ENCODE measurements at places on chromosomes 13 and 19.

DNA sequence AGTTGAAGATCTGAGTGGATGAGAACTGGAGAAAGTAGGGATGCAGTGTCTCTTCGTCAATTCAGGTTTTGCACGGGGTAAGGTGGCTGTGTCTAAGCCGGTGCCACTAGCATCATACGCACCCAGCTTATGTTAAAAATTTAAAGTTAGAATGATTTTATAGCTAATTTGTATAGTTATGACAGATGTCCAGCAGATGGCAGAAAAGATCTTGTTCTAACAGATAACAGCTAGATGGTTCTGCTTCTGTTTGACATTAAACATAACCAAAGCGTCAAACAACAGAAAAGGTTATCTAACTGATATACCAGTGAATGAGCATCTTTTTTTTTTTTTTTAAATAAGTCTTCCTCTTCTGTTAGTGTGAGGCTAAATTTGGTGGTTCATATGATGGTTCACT lies 18.8 kb upstream of the EDDM13 start:
- no peak for DNase-seq

GRCh38 chr13:109990296-109990695 lies 203.9 kb upstream of the IRS2 start:
- DNase-seq, result no peak

- DNase-seq, result no peak
Measured at GRCh38 chr13:53068585-53069520, 40.2 kb downstream of the OLFM4 start.

GRCh38 chr13:31476753-31477152 lies 262.6 kb upstream of the RXFP2 start:
- DNase-seq, result no peak

DNA sequence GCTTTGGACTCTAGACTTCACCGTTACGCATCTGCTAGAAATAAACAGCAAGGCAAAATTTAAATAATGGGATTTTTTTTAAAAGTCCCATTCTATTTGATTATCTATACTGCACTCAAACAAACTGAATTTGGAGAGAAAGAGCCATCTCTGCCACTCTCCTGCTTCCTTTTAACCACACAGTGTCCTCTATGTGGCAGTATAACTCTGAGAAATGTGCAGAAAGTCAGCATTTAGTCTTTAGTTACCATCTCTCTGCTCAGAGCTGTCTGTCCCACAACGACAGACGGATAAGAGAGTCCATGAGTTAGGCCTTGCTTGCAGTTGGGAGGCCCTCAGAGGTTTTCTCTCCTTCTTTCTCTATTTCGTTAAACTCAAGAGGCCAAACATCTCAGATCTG lies 21.2 kb downstream of the CCNA1 start:
- DNase-seq, result no peak

- DNase-seq, result no peak
Measured at GRCh38 chr19:13298565-13299481, 148.6 kb downstream of the IER2 start.

GRCh38 chr19:12156223-12157058 lies at the start of gene ZNF625:
TSS of gene ZNF625 (minus strand) at chr19:12156734. CDS start at chr19:12156558, 176 bp downstream.
- DNase-seq, result peak; percentile 47

DNA sequence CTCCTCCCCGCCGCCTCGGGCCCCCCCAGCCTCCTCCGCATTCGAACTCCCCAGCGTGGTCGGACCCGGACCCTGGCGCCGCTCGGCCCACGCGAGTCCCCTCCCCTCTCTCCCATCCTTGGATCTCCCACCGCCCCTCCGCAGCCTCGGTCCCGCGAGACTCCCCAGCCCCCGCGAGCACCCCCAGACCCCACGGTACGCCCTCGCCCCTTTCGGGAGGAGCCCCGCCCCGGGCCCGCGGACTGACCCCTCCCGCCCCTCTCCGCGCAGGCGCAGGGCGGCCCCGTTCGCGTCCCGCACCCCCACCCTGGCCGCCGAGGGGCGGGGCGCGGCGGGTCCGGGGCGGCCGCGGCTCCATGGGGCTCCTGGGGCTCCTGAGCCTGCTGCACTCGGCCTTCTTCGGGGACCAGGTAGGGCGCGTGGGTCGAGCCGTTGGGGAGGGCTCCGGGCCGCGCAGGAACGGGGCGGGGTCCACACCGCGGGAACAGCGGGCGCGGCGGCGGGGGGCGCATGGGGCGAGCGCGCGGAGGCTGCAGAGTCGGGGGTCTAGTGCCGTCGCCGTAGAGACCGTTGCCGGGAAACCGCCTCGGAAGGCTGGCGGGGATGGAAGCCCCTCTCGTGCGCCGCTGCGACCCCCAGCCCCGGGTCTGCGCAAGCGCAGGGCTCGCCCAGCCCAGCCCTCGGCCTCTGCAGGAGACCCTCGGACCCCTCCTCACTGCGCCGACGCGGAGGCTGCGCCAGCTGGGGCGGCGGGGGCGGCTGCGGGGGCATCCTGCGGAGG lies 3.8 kb upstream of the APC2 start:
- no peak for DNase-seq

- peak; percentile 66 for DNase-seq
Measured at GRCh38 chr19:38736036-38736412, 8.2 kb downstream of the CAPN12 start.

DNA sequence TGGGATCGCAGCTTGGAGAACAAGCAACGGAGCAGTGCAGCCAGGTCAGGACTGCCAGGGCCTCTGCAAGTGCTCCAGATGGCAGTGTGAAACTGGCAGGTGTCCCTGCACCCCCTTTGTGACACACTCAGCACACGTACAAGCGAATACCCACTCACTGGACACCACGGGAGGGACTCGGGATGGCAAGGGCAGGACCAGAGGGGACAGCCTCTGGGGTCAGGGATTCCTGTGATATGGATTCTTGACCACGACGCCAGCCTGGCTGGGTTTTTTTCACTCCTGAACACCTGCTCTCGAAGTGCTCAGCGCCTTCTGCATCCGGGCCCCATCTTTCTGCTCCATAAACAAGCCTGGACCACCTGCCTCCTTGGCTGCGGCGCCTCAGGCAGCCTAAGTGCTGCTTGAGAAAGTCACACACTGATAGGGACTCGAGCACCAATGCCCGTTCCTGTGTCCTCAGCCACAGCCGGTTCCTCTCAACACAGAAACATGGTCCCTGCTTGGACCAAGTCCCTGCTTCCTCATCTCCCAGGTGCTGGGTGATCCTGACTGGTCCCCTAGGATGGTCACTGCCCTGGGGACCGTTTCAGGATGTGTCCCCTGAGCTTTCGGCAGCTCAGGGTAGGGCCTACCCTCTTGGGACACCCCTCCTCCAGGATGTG lies 22.0 kb downstream of the ELAVL1 start:
- no peak for DNase-seq

- no peak for DNase-seq
Measured at GRCh38 chr19:15644066-15644741, 3.5 kb downstream of the CYP4F3 start.

DNA sequence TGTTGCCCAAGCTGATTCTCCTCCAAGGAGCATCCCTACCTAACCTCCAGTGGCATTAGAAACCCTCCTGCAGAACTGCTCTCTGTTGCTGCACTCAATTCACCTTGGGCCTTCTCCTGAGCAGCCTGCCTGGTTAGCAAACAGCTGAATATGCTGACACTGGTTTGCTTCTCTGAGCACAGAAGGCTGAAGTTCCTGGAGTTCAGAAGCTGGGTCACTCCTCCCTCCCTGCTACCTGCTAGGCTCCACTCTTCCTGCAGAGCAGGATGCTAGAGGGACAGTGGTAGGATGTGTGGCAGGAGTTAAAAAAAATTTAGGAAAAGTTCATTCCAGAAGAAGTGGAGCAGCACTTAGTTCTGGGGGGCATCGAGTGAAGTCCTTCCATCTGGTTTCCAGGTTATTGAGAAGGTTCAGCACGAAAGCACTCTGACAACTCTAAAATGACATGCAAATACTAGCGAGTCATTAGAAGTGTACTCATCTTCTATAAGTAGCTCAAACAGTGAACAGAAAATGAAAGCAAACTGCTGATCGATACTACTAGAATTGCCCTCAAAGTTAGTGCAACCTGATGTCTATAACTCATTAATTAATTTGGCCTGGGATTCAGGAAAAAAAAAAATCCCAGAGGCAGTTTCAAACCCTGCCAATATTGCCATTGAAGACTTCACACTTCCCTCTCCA lies 293.7 kb downstream of the POU4F1 start:
- no peak for DNase-seq

DNA sequence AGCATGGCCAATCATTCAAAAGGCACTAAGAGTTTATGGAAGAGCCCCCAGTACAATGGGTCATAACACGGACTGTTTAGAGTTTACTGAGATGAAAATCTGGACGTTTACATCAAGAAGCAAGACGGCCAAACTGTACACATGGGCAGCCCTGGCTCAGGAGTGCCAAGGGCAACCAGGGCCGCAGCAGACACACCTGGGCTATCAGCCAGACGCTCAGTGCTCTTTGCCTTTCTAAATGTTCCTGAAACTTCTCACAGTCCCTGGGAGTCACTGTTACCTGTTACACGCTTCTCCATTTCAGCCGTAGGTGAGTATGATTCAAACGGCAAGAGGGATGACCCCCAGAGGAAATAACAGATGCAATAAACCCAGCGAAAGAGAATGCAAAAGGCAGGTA lies 64.5 kb downstream of the ABCC4 start:
- DNase-seq, result no peak

DNA sequence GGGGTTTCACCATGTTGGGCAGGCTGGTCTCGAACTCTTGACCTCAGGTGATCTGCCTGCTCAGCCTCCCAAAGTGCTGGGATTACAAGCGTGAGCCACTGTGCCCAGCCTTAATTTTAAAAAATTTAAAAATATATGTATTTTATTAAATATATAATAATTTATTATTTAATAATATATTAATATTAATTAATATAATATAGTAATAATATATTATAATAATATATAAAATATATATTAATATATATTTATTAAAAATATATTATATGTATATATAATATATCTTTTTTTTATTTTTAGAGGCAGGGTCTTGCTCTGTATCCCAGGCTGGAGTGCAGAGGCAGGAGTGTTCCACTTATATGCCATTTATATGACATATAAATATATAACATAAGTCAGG lies 52.9 kb upstream of the ADGRE1 start:
- no peak for DNase-seq

DNA sequence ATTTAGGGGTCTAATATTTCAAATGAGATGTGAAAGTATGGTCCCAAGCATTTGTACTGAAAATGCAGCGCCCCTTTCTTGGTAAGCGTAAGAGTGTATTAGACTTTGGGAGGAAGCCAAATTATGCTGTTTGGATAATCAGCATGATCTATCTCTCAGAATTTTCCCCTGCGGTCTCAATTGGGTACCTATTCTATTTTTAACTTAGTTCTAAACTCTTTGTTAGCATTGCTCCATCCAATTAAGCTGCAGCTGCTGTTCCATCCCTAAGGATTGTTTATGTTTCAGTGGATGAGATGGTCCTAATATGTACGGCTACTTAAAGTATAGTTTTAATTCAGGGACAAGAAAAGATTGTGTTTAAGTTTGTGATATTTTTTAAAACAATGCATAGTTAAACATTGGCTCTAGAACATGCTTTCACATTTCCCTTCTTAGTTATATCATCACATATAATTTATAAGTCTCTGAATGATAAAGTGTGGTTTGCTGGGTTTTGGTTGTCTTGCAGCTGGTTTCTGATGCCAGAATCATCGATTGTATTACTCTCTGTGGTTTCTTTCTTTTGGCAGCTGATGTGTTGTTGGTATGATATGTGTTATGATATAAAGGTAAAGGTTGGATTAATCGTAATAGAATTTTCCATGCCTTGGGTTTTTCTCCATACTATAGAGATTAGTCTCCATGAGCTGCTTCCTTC lies 15.0 kb downstream of the POLR1D start:
- no peak for DNase-seq

DNA sequence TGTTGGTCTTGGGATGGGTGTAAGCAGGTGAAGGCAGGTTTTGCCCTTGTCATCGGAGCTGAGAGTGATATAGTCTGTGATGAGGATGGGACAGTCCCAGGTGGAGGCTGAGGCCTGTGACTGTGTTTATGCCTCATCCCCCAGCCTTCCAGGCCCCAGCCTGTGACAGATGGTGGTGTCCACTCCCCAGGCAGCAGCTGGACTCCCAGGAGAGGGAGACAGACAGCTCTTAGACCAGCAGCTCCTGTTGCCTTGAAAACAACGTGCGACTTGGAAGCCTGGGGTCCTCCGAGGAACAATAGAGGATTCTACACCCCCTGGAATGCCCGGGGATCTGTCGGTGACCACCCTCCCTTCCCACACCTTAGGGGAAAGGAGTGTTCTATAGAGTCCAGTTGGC lies 63.8 kb downstream of the CHST8 start:
- no peak for DNase-seq

- no peak for DNase-seq
Measured at GRCh38 chr19:42287017-42287826, 14.7 kb upstream of the PRR19 start.

- DNase-seq, result no peak
Measured at GRCh38 chr13:40345149-40345514, 321.3 kb downstream of the FOXO1 start.

DNA sequence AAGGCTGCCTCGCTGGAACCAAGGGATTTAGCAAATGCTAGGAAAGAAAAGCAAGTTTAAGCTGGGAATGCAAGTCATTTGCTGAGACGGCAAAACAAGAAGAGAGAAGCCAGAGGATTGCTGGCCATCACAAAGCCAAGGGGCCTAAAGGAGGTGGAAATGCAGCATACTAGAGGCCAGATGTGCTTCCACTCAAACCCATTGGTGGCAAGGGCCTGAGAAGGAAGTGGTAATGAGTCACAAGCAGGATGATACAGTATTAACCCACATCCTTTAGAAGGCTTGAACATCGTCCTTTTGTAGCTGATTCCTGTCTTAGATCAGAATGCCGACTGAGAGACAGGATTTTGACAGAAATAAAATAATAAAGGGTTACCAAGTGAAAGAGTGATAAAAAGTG lies 68.2 kb downstream of the ITGBL1 start:
- DNase-seq, result peak; percentile 55

- DNase-seq, result no peak
Measured at GRCh38 chr13:107669391-107669993, 545.8 kb downstream of the LIG4 start.

- DNase-seq, result no peak
Measured at GRCh38 chr13:41307884-41308640, 3.0 kb upstream of the NAA16 start.

DNA sequence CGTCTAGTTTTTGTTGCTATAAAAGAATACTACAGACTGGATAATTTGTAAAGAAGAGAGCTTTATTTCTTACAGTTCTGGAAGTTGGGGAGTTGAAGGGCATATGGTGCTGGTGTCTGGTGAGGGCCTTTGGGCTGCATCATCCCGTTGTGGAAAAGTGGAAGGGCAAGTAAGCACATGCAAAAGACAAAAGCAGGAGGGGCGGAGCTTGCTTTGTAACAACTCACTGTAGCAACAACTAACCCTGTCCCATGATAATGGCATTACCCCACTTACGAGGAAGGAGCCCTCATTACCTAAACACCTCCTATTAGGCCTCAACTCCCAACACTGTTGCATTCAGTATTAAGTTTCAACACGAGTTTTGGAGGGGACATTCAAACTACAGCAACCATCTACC lies 7.2 kb upstream of the DNAJC15 start:
- no peak for DNase-seq

- no peak for DNase-seq
Measured at GRCh38 chr19:33804021-33804799, 7.5 kb downstream of the KCTD15 start.

GRCh38 chr19:54107876-54108490 lies 5.3 kb downstream of the NDUFA3 start:
- DNase-seq, result no peak

All from CD8-positive, alpha-beta memory T cell (primary cell).